ENCODE measurements at places on chromosomes 4 and X.

DNA sequence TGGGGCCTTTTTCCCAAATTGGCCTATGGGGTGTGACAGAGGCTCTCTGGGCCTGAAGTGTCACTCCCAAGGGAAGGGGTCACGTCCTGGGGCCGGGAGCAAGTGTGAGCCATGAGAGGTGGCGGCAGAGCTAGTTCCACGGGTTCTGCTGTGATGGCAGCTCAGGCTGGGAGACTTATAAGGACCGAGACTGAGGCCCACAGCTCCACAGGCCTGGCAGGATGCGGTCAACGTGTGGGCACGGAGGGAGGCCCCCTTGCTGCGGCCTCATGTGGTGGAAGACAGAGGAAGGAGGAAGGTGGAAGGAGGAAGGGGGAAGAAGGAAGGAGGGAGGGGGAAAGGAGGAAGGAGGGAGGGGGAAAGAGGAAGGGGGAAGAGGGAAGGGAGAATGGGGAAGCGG lies 7.2 kb upstream of the CPLX1 start:
- DNase-seq: no peak

DNA sequence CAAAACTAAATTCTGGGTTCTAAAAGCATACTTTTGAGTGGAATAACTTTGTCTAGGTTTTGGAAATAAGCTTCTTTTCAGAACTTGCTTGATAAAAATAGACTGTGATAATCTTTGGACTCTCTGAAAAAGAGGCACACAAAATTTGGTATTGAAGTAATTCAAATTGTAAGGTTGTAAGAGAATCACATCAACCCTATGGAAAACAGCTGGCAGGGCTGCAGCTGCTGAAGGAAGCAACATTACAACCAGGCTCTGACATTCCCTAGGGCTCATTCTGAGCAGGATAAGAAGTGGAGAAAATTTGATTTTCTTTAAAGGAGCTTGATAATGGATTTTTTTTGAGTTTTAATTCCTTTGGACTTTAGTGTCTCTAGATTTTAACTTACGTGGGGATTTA lies 147.6 kb downstream of the FSTL5 start:
- no peak for DNase-seq

- DNase-seq: no peak
Measured at GRCh38 chrX:41705680-41706374, 17.1 kb downstream of the GPR34 start.

- DNase-seq: no peak
Measured at GRCh38 chr4:152073351-152074087, 312.7 kb upstream of the GATB start.

- no peak for DNase-seq
Measured at GRCh38 chrX:137353404-137353803, 212.5 kb upstream of the ZIC3 start.

DNA sequence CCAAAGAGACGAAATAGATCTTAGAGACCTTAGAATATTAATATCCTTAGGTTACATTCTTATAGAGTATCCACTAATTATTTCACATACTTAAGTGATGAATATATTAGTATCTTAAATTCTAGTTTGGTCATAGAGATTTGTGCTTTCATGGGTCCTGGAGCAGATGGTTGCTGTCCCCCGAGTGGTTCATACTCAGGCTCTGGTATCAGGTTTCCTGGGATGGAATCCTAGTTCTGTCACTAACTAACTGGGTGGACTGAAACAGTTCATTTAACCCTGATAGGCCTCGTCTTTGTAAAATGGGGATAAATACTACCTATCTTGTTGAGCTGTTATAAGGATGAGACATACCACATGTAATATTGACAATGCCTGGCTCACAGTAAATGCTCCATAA lies 264.6 kb downstream of the TENM3 start:
- no peak for DNase-seq

GRCh38 chr4:60655356-60655755 lies 544.8 kb upstream of the ADGRL3 start:
- no peak for DNase-seq

DNA sequence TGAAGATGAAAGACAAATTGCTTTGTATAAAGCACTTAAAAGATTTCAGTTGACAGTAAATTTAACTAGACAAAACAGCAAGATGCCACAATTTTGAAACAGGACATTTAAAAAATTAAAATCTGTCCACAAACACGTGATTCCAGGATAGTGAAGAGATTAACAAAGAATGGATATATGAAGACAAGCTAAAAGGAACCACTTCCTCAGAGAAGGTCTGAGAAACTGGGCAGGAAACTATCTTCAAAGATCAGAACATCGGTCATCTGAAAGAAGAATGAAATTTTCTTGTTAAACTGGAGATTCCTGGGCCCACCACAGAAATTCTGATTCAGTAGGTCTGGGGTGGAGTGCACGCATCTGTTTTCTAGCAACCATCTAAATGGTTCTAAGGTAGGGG lies 1.4 kb downstream of the RWDD4 start:
- no peak for DNase-seq

Data from mesothelial cell of epicardium (in vitro differentiated cells).